ENCODE measurements at places on chromosomes 12 and 14.

- DNase-seq, result peak; percentile 55
These were observed 22.3 kb downstream of the CKB start for GRCh38 chr14:103500148-103500990.

- DNase-seq, result no peak
These were observed 3.5 kb downstream of the SLC15A4 start for GRCh38 chr12:128820253-128820652.

- DNase-seq, result no peak
These were observed 1.7 kb downstream of the AJUBA start for GRCh38 chr14:22980672-22981089.

DNA sequence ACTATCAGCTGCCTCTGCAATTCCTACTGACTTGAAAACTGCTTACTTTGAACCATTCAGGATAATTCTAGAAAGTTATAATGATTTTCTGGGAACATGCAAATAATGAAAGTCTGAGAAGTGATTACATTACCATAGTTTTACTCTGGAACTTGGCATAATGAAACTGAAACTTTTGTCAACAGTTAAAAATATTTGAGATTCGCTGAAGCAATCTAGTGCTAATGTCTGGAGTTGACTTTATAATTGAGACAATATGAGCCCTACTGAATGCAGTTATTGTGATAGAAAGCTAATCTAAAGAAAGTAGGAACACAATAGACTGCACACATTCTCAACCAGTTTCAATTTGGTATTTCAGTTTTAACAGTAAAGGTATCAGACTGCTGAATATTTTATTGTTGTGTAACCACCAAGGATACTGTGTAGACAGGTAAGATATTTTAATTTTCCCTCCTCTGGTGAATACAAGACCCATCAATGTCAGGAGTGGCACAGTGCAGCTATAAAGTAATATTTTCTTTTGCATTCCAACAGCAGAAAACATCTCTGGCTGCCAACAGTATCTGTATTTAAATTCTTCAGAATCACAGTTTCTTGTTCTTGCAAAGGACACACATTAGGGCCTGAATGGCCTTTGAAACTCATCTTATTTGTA, 483.5 kb downstream of the ATP23 start:
- DNase-seq, result no peak

GRCh38 chr14:55381561-55381960, 30.1 kb downstream of the ATG14 start:
- no peak for DNase-seq

- DNase-seq, result no peak
These were observed 6.9 kb downstream of the CFAP251 start for GRCh38 chr12:121925358-121925695.

- no peak for DNase-seq
These were observed 40.1 kb downstream of the CACNA1C start for GRCh38 chr12:2092890-2093289.

- DNase-seq, result no peak
These were observed 44.6 kb downstream of the DLK1 start for GRCh38 chr14:100771121-100771800.

DNA sequence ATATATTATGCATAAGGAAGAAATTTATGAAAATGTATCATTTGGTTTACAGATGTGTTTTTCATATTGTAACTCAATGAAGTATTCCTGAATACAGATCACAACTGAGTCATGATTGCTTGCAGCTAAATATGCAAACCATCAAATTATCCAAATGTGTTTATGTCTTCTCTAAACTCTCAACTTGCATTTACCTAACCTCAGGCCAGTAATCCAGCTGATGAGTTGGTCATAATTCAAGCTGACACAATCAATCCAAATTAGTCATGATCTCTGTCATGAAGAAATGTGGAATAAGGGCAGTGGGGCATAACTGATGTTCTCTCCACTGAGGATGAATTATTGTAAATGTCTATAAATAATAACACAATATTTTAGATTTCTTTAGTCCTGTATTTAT, 104.8 kb upstream of the CNTN1 start:
- DNase-seq, result no peak

GRCh38 chr14:32896979-32897697, 41.5 kb upstream of the NPAS3 start:
- no peak for DNase-seq

- DNase-seq, result no peak
These were observed 174.0 kb downstream of the ITPR2 start for GRCh38 chr12:26658991-26659390.

GRCh38 chr12:122956035-122956434, 10.2 kb downstream of the ABCB9 start:
- no peak for DNase-seq

DNA sequence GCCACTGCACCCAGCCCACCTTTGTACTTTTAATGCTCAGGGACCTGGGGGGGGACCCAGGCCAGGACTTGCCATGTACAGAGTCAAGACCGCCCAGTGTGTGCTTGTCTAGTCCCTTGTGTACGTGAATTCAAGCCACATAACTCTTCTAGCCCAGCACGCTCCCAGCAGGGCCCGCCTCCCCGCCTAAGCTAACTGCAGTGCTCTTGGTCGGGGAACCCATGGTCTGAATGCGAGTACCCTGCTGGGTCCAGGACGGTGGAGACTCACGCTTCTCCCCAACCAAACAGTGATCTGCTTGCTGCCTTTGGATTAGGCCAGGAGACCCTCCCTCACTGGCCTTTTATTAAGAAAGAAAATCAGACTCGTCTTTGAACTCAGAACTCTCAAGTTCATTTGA, 23.3 kb downstream of the CD9 start:
- DNase-seq, result no peak

GRCh38 chr12:4589941-4590340, 27.9 kb downstream of the DYRK4 start:
- no peak for DNase-seq

DNA sequence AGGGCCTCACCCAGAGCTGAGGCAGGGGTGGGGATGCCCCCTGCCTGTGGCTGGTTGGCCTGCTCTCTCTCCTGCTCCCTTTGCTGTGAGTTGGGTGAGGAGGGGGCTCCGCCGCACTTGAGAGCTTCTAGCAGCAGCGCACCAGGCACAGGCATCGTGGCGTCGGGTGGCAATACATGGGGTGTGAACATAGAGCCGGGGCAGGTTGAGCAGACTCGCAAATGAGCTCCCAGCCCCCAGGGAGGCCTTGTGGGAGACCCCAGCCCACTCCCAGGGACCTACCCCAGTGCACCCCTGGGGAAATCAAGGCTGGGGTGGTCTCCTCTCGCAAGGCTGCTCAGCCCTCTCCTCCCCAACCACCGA, 54.5 kb downstream of the KIF26A start:
- DNase-seq, result no peak

DNA sequence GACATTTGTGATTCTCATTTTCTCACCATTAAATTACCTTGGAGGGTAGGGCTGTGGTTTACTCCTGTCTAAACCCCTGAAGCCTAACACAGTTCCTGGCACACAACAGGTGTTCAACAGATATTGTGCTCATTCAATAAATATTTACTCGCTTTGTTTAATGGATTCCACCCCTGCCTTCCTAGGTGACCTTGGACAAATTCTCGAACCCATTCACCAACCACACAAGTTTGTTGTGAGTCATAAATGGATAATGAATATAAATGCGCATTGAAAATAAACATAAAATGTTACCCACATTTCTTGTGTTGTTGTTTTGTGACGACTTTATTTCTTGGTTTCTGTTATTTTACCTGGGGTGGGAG, 362 bp upstream of the TSFM start:
- DNase-seq, result no peak

DNA sequence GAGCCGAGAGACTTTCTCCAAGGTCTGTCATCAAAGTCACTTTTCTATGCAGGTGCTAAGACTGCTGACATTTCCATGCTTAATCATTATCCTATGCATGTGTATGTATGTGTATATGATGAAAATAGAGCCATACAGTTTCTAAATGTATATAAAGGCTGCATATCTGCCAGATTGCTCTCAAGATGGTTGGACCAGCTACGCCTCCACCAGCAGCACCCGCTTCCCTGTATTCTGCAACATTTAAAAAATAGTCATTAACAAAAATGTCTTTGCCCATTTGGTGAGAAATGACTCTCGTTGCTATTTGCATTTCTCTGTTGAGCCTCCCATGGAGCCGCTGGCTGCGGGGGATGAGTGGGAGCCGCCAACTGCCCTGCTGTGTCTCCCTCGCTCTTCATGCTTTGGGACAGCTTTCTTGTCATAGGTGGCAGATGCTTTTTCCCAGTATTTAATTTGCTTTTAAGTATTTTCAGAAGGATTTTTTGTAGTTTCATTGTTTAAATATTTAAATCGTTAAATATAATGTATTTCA, 54.7 kb downstream of the DYNC1H1 start:
- no peak for DNase-seq

DNA sequence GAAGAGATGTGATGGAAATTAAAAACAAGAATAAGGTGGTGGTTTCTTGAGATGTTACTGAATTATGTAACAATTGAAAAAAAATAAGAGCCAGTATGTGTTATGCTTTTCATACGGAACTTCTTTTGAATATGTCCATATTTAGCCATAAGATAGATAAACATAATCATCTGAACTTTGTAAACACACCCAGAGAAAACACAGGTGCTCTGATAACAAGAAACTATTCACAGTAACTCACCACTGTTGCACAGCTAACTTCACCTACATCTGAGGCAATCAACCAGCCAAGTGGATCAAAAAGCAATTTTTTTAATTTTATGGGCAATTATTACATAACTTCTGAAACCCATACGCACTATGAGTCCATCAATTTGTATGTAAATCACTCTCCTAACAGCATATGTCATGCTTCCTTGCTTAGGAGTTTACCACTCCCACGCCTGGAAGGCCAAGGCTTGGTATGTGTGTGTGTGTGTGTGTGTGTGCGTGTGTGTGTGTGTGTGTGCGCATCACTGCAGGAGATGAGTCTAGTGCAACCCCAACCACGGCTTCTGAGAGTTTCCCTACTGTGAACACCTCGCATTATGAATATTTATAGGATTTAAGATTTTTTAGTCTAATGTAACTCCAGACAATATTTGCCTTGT, 443.4 kb downstream of the BCAT1 start:
- DNase-seq, result no peak

GRCh38 chr12:98149691-98150210, 365.6 kb upstream of the TMPO start:
- no peak for DNase-seq

DNA sequence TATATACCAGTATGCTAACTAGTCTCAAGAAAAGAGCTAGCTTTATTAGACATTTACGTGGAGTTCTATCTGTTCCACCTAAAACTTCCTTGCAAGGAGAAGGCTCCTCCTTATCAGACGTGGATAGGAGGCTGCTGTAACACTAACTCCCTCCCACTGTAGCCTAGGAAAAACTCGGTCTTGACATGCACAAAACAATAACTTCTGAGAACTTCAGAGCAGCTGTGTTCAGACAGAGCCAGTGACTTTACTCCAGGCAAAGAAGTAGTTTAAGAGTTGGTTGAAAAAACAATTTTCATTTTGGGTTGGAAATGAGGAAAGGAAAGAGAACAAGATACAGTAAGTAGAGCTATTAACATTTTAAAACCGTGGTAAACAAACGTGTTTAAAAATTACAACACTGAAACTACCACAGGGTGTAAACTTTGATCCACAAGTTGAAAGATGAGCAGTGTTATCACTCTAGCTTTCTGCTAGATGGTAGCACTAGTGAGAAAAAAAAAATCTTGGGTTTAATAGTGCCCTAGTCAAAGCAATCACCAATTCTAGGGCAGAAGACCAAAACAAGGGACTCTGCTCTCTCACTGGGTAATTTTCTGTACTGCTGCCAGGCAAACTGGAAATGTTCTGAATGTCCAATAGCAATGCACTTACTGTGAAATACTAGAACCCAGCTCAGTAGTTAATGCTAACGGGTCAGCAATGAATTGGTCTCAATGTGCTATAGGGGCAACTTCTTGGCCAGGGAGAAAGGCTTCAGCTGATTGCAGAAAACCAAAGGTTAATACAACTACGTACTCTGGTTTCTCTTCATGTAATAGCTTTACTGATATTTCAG, 2.4 kb downstream of the ATF7 start:
- no peak for DNase-seq

GRCh38 chr12:65606008-65606766, 218.1 kb upstream of the HMGA2 start:
- no peak for DNase-seq

DNA sequence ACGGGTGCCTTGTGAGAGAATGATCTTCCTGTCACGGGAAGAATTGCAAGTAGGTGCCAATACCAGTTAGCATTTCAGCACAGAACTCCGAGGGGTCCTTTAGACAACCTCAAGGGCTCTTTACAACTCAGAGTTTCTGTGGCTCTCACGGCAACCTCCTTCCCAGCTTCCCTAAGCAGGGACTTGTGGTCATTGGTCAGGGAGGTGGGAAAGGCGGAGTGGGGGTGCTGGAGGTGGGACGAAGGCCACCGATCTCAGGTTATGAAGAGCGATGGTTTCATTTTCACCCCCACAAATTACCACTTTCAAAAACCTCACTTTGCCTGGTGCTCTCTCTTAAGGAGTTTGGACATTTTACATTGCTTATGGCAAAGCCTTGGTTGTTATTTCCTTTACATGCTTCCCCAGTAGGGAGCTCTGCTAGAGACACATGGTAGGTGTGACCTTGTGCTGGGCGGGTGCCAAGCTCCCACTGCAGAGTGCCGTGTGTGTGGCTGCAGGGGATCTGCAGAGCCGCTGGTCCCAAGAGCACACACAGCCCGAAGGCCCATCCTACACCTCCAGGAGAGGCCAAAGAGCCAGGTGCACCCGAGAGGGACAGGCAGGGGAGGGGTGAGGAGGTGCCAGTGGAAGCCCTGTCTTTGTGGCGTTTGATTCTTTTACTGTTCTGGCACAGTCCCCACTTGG, 21.4 kb downstream of the BCL2L14 start:
- DNase-seq, result no peak

- no peak for DNase-seq
These were observed 8.3 kb downstream of the OR11G2 start for GRCh38 chr14:20198991-20199390.

- no peak for DNase-seq
These were observed 1.6 kb downstream of the ADGRD1 start for GRCh38 chr12:130955238-130955816.

- DNase-seq, result no peak
These were observed 31.8 kb upstream of the OR10A7 start for GRCh38 chr12:55188974-55189556.

DNA sequence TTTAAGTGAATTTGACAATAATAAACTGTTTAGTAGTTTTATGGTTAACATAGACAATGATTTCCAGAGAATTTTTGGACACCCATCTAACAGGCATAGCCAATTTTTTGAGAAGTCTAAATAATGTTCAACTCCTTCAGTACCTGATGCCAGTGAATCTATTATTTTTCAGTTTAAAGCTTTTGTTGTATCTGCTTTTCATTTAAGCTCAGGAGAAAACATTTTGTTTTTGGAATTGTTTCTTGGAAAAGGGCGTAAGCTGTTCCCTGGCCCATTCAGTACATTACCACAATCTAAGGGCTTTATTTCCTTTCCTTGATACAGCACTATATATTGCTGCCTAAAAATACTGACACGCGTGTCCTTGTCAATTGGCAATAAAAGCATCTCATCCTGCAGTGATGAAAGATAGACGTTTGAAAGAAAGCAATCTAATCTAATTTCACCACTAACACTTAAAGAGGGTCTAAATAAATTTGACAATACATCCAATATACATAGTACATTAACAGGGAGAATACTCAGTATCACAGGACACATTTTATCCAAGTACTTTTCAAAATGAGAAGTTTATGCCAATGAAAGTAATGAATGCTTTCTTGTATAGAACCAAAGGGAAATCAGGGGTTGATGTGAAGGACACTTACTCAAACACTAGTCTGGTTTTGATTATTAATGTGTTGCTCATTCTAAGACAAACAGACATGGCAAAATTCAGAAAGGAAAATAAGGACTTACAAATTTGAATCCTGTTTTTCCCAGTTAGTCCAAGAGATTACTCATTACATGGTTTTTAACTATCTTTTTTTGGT, 104.2 kb upstream of the LGR5 start:
- DNase-seq, result no peak

- DNase-seq, result no peak
These were observed 56.2 kb upstream of the CCT2 start for GRCh38 chr12:69529021-69529420.
